Lung (tissue), 17 donors: ENCODE measurements at places on chromosomes 4 and X. TPM values are rescaled to one million over a fixed set of nuclear protein-coding genes. Genes with fewer than 3 reads are reported as not detected.

The HAND2 gene
- polyA plus RNA-seq: 0.06 TPM

The RBMXL3 gene
- polyA plus RNA-seq: not detected

The MMAA gene
- 14.0 TPM for polyA plus RNA-seq

The TRO gene
- polyA plus RNA-seq: 1.9 TPM

DNA sequence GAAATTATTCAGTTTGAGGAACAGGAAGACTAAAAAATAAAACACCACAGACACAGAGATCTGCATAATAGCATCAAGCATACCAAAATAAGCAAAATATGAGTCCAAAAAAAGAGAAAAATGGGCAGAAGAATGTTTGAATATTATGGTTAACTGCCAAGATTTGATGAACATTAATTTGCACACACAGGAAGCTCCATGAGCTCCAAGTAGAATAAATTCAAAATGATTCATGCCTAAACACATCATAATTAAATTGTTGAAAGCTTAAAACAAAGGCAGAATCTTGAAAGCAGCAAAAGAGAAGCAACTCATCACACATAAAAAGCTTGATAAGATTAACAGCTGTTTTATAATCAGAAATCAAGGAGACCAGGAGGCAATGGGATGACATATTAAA is 156.6 kb upstream of the ARSJ start:
- no peak for DNase-seq

- peak; percentile 34 for DNase-seq
Observed at GRCh38 chr4:127143460-127144195, 489.1 kb upstream of the INTU start.

GRCh38 chr4:32268863-32269262 is 1548.7 kb downstream of the PCDH7 start:
- DNase-seq: peak; percentile 73

DNA sequence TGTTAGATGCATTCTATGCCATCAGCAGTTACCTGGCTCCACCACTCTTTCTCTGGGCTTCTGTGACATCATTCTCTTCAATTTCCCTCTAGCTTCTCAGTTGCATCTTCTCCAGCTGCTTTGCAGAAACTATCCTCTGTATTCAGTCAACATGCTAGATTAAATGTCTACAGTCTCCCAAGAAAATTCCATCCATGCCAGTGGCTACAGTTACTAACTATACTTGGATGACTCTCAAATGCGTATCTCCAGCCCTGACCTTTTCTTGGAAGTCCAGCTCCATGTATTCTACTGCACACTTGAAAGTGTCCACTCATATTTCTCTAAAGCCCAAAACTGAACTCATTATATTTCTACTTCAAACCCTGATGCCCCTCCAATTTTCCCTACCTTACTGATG is 232.3 kb upstream of the TENM3 start:
- no peak for DNase-seq

DNA sequence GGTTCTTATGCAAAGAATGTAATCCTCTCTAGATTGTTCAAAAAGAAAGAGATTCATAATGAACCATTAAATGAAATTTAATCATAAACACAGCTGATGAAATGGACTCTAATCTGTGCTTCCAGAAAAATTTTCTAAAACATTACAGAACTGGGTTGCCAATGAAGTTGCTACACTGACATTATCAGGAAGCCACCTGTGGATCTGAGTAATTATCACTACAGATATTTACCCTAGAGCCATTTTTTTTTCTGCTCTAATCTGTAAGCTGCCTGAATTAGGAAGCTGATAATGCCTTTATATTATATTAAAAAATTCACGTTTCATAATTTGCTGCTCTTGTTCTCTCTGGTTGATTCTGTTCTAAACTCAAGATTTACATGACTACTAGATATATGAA is 380.1 kb downstream of the GRIA2 start:
- no peak for DNase-seq

- no peak for DNase-seq
Observed at GRCh38 chrX:55490121-55490520, 473 bp upstream of the USP51 start.

GRCh38 chr4:143700416-143701352 is at the start of gene FREM3:
Gene FREM3 (minus strand): TSS chr4:143700675. CDS start chr4:143700675, 0 bp downstream.
- DNase-seq: peak; percentile 42

DNA sequence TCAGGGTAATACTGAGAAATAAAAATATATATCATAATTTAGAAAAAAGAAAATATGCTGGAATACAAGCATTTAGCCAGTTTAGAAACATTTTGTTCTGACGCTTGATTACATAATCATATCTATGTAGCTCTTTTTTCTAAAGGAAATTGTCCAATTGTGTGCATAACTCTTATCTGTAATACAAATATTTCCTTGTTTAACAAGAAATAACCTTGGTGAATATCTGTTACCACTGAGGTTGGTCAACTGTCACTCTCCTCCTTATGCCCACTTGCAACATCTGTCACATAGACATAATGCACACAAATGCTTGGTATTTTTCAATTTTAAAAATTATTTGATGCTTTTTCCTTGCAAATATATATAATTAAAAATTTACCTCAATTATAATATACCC is 609.7 kb downstream of the TLL1 start:
- no peak for DNase-seq

- DNase-seq: no peak
Observed at GRCh38 chr4:46933686-46934085, 24.6 kb upstream of the COX7B2 start.

- no peak for DNase-seq
Observed at GRCh38 chr4:123423819-123424218, 27.2 kb downstream of the SPRY1 start.

- DNase-seq: no peak
Observed at GRCh38 chr4:47043821-47044220, 12.5 kb downstream of the GABRB1 start.
